ENCODE measurements at places on chromosomes 1 and 21.

- DNase-seq, result peak; percentile 73
These were observed 162.6 kb upstream of the IRF2BP2 start for GRCh38 chr1:234772345-234773147.

- DNase-seq, result no peak
These were observed 88.3 kb upstream of the SGIP1 start for GRCh38 chr1:66445492-66446181.

DNA sequence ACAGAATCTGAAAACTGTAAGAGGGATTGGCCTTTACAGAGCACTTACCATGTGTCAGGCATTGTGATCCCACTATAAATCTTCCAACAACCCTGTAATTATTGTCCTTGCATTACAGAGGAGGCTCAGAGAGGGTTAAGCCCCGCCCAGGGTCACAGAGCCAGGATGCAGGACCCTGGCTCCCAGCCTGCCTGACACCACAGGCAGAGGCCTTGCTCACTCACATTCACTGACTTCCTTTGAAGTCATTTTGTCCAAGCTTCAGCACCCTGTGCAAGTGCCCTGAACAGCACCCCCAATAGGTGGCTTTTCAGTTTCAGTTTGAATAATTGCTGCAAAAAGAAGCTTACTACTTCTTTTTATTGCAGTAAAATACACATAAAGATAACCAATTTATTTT, 256.8 kb upstream of the NFIA start:
- no peak for DNase-seq

DNA sequence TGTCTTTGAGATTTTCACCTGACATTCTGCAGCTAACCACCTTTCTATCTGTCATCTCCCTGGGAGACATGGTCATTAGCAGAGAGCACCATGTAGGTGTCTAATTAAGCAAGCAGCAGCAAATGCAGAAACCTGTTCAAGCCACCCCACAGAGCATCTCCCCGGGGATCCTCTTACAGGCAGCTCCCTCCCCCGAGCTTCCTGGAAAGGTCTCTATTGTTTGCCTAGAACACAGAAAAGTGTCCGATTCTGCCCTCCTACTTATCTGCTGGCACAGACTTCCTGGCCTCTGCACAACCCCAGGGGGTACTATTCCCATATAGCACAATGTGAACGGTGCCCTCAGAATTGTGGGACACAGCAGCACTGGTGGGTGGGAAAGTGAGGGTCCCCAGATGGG, 46.1 kb downstream of the PLEKHA6 start:
- DNase-seq, result no peak

DNA sequence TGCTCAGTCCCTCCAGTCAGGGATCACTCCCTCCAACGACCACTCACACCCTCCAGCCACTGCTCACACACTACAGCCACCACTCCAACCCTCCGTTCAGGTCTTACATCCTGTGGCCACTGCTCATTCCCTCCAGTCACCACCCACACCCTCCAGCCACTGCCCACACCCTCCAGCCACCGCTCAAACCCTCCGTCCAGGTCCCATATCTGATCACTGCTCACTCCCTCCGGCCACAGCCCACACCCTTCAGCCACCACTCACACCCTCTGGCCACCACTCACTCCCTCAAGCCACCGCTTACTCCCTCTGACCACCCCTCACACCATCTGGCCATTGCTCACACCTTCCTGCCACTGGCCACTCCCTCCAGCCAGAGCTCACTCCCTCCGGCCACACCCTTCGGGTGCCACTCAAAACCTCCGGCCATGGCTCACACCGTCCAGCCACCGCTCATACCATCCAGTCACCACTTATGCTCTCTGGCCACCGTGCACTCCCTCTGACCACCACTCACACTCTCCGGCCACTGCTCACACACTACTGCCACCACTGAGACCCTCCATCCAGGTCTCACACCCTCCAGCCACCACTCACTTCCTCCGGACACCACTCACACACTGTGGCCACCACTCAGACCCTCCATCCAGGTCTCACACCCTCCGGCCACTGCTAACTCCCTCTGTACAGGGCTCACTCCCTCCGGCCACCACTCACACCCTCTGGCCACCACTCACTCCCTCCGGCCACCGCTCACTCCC, 4.7 kb upstream of the TFF1 start:
- no peak for DNase-seq

DNA sequence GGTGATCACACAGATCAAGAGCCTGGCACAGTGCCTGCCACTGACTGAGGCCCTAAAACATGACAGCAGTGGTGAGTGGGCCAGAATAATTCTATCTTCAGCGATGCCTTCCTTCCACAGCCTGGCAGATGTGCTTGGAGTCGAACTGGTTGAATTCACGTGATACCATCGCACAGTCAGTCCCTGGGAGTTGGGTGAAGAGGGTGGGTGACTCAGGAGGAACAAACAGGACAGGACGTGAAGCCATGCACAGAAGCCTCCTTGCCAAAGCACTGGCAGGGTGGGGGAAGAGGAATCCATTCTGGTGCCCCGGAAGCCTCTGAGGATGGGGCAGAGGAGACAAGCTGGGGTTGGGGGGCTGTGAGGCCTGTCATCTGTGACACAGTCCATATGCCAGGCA, 80.3 kb upstream of the WNT4 start:
- no peak for DNase-seq

- no peak for DNase-seq
These were observed 3.0 kb downstream of the WDR3 start for GRCh38 chr1:117932576-117932975.

- no peak for DNase-seq
These were observed 25.1 kb upstream of the LRRC47 start for GRCh38 chr1:3821447-3821846.

GRCh38 chr1:169339773-169340172, 27.8 kb downstream of the NME7 start:
- no peak for DNase-seq

DNA sequence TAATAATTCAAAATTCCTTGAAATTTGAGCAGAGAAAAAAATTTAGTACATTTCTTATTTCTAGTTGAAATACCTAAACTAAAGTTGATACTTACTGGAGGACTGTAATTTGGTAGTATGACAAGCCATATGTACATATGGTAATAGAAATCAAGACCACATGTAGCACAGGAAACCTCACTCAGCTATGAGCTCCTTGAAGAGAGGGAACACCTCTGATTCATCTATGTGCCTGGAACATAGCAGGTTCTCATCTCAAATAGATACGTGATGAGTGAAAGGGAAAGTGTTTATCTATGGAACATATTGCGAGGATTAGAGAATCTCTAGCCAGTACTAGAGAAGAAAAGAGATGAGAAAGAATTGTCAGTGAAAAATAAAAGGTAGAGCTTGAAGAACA, 47.9 kb upstream of the GNG4 start:
- no peak for DNase-seq

DNA sequence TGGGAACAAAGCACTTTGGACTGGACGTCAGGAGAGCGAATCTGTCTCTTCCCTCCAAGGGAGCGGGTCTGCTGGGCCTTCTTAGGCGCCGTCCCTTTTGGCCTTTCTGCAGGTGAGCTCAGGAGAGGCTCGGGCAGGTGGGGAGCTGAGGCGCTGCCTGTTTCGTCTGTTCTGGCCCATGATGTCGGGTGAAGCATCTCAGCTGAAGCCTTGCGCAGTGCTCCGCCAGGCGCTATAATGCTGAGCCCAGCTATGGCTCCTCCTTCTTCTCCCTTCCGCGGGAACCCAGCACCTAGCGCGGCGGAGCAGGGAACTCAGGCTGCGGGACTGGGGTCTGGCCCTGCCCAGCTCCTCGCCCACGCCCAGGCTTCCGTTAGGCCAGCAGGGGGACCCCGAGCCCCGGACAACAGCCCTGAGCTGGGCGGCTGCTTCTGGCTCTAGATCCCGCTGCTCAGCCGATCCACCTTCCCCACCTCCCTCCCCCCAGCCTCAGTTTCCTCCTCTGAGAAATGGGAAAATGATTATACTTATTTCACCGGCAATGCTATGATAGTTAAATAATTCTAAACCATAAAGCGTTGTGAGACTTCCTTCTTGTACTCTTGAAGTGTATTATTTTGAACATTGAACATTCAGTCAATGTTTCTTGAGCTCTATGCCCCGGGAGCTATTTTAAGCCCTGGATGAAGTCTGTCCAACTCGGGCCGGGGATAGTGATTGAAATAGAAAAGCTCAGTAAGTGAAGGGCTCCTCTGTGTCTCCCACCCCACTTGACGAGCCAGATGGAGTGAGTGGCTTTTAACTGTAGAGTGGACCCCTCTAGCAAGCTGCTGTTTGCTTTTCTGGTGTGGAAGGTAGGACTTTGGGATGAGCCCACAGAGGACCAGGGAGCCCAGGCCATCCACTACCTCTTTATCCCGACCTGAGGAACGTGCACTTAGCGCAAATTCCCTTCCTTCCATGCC, 9.6 kb upstream of the ADORA1 start:
- DNase-seq, result no peak

GRCh38 chr1:231041719-231042261, 1.7 kb upstream of the FAM89A start:
- DNase-seq, result no peak

DNA sequence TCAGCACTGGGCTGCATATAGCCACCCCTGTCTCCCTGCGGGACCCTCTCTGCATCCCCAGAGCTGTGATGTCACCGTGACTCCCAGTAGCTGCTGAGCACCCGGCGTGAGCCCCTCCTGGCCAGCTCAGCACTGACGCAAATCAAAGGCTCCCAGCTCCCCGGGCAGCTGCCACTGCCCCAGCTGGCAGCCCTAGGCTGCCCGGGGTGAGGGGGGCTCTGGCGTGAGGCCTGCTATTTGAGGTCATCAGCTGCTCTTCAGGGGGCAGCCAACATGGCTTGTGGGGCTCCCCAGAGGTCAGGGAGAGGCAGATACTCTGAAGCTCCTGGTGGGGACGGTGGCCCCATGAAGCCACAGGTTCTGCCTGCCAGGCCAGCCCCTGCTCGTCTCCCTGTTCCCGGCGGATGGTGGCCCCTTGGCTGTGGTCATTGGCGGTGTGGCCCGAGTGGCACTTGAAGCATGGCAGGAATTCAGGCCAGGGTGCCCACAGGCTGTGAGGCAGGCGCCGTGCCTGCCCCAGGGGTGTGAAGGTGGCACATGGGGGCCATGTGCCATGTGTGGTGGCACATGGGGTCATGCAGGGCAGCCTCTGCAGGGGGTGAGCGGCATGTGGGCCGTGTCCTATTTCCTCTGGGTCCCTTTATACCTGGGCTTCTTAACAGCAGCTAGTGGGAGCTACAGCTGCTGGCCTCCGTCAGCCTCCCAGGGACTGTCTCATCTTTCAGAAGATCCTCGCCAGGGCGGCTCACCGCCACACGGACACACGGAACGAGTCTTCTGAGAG, 85.4 kb downstream of the SIK1 start:
- DNase-seq, result no peak

GRCh38 chr1:201223852-201224665, 33.4 kb downstream of the IGFN1 start:
- no peak for DNase-seq

GRCh38 chr1:66243548-66244130, 290.3 kb upstream of the SGIP1 start:
- no peak for DNase-seq

- DNase-seq, result no peak
These were observed 73.9 kb upstream of the RGL1 start for GRCh38 chr1:183730886-183731573.

GRCh38 chr1:53408013-53408754, 51.0 kb upstream of the DMRTB1 start:
- DNase-seq, result no peak

DNA sequence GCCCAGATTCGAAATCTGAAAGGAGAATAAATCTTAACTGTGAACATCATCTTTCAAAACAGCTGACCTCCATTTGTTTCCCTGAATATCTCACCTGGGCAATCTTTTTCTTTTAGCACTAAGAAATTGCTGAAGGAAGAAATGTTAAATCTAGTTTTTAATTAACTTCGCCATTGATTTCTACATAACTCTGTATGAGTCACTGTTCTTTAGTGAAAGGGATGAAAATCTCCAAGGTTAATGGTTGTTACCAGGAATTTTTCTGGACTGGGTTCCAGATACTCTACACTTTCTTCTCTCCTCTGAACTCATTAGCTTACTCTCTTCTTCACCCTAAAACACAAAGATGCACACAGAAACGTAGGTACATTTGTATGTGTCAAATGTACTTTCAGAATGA, 235.7 kb downstream of the BACH1 start:
- DNase-seq, result no peak

- no peak for DNase-seq
These were observed 54.4 kb upstream of the SCAF4 start for GRCh38 chr21:31786164-31786920.

DNA sequence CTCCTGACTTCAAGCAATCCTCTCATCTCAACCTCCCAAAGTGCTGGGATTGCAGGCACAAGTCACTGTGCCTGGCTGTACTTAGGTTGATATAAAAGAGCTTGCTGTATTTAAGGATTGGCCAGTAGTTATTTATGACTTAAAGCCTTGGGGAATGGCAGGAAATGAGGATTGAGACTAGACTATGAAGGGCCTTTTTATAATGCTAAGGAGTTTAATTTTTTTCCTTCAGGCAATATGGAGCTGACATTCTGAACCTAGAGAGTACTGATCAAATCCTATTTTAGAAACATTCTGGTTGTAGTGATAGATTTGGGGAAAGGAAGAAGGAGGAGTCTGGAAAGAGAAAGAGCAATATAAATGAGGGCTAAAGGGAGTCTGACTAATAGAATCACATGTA, 44.7 kb downstream of the MSH4 start:
- DNase-seq, result no peak

- no peak for DNase-seq
These were observed 148.6 kb upstream of the WNT4 start for GRCh38 chr1:22291494-22291893.

- no peak for DNase-seq
These were observed 24.6 kb upstream of the KIF1B start for GRCh38 chr1:10185759-10186158.

- no peak for DNase-seq
These were observed 99.0 kb downstream of the KCNK2 start for GRCh38 chr1:215181518-215181917.

- DNase-seq, result no peak
These were observed 170.8 kb downstream of the NFIA start for GRCh38 chr1:61253059-61253735.

GRCh38 chr1:244964112-244964971, 100.0 kb upstream of the HNRNPU start:
- no peak for DNase-seq

DNA sequence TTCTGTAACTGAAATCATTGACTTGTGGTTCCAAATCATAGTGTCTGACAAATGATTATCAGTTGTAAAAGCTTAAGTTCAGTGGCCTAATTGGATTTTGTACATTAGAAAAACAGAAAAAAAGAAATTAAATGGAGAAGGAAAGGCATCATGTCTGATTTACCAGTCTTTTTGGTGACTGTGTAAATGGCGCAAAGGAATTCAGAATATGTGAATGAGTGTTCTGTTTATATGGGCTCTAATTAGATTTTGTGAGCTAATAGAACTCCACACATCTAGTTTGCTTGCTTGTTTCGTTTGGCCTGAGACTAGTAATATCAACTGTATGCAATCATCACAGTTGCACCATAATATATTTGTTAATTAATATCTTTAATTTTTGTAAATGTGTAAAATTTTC, 151.7 kb downstream of the PLA2G4A start:
- no peak for DNase-seq

- DNase-seq, result no peak
These were observed 28.4 kb upstream of the NLRP3 start for GRCh38 chr1:247387565-247387964.

GRCh38 chr1:53107570-53108322, 34.7 kb downstream of the SLC1A7 start:
- no peak for DNase-seq

- no peak for DNase-seq
These were observed 97.7 kb downstream of the NEK7 start for GRCh38 chr1:198254521-198254920.

- DNase-seq, result no peak
These were observed 84.1 kb upstream of the ZNF326 start for GRCh38 chr1:89910780-89911179.

- no peak for DNase-seq
These were observed 70.2 kb downstream of the KIF14 start for GRCh38 chr1:200550367-200550766.

Data from stimulated activated CD8-positive, alpha-beta memory T cell treated with anti-CD3 and anti-CD28 coated beads, Interleukin-15, amount 100 ng/mL, for 4 hours (primary cell).